ENCODE measurements at places on chromosomes 3 and 15. TPM values are rescaled to one million over a fixed set of nuclear protein-coding genes. Genes with fewer than 3 reads are reported as not detected.

The AQP9 gene
- total RNA-seq: 137 TPM

The NANOGP8 gene
- total RNA-seq: 0.60 TPM

The IGSF10 gene
- 7.2 TPM for total RNA-seq

The XCR1 gene
- total RNA-seq: 0.44 TPM

The OR5K2 gene
- total RNA-seq: not detected

The C2CD4A gene
- total RNA-seq: 0.44 TPM

Measured in left lung (tissue), 14 donors.